Left renal cortex interstitium (tissue), 4 donors: ENCODE measurements at places on chromosomes 16 and 17. TPM values are rescaled to one million over a fixed set of nuclear protein-coding genes. Genes with fewer than 3 reads are reported as not detected.

DNA sequence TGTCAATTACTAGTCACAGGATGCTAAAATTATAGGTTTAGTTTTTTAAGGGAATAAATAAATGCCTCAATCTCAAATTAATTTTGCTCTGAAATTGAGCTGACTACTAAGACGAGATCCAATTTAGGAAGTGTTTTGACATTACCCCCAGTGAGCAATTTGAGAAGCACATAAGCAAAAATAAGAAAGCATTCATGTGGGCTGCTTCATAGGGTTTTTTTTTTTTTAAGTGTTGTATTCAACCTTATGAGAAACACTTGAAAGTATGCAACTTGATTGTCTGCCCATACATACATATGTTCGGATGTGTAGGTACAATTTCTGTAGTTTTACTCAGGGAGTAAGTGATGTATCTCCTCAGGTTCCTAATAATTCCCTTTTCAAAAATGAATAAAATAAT lies 77.6 kb downstream of the PRKCA start:
- DNase-seq = no peak

DNA sequence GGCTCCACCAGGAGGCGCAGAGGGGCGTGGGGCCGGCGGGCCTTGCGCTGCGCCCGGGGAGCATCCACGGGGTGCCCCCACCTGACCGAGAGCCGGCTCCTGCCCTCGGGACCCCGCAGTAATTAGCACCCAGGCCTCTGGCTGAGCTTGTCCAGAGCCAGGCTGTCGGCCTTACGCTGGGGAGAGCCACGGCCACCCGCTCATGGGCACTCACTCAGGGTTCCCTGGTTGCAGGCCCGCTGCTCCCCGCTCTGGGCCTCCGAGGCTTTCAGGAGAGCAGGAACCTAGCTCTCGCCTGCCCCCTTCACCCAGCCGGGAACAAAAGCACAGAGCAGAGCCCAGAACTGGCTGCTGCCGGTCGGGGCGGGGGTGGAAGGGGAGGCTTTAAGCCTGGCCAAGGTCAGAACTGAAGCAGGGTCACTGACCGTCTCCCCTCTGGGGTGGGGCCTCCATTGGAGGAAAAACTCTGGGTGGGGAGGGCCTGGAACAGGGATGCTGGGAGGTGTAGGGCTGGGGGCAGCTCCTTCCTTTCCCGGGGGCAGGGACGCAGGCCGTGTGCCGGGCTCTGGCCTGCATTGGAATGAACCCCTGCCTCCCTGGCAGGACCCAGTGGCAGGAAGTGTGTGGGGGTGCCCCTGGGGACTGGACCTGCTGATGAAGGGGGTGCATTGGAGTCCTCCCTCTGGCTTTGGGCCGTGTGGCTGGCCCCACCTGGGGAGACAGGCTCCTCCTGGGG lies 12.3 kb downstream of the GLIS2 start:
- DNase-seq = no peak

GRCh38 chr17:51595826-51596398 lies 335.6 kb downstream of the UTP18 start:
- DNase-seq = no peak

DNA sequence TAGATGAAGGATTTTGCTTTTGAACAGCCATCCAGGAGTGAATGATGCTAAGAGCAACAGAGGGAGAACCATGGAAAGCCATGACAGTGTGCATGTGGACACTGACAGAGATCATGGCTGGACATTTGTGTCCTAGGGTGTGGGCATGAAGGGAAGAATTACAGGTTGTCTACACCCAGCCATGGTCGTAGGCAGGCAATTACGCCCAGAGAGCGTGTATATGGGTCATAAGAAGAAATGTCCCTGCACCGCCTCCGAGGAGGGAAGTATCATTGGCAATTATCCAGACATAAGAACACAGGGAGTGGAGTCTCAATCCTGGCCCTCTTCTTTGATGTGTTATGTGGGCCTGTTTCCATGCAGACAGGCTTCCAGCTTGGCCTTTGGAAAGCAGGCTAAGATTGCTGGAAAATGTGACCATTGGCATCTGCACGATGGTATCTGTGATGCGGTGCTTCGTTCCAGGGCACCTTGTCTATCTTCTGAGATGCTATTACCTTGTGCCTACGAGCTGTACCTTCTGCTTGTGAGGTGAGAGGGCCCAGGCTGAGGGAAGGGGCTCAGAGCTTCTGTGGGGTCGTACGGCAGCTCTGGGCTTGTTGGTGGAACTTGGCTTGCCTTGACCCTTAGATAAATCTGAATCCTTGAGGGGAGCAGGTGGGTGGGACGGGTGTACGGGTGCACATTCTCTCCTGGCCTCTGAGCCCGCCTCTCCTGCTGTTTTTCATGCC lies 19.8 kb downstream of the RGS9 start:
- DNase-seq = no peak

DNA sequence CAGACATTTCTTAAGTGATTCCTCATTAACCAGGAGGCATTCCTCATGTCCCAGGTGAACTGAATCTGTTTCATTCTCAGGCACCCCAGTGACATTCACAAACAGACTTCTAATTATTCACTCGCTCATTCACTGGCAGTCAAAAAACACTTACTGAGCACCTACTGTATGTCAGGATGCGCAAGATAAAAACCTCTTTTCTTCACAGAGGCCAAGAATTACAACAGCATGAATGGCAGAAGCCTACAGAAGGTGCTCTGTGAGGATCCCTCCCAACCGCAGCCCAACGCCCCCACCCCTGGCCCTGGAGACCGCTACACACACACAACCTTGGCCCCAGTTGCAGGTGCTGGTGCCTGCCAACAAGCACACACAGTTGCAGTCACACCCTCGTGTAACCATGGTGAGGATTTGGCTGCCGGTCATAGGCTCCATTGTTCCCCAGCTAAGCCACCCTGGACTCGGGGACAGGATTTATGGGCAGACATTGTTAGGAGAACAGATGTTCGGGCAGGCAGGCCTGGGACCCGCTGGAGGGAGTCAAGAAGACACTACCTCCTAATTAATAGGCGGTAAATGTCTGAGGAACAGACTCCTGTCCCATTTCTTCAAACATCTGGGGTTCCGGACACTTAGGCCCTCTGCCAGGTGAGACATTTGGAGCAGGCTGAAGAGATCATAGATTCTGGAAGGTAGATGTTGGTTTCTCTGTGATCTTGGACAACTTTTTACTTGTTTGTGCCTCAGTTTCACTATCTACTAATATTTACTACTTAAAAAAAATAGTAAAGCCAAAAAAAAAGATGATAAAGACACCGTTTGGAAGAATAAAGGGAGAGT lies 43.2 kb downstream of the CUEDC1 start:
- no peak for DNase-seq

WFIKKN2 gene
- 0.77 TPM for polyA plus RNA-seq

HCRT gene
- not detected for polyA plus RNA-seq

TAF1C gene
- 70.0 TPM for polyA plus RNA-seq

GRIN2C gene
- polyA plus RNA-seq = 0.22 TPM

TBC1D3 gene
- polyA plus RNA-seq = not detected

RNU2-1 gene
- polyA plus RNA-seq = 1.0 TPM
